SHP77 treated with DMSO at 0.1 percent for 48 hours (cell line): ENCODE measurements at places on chromosomes 7 and 10.

DNA sequence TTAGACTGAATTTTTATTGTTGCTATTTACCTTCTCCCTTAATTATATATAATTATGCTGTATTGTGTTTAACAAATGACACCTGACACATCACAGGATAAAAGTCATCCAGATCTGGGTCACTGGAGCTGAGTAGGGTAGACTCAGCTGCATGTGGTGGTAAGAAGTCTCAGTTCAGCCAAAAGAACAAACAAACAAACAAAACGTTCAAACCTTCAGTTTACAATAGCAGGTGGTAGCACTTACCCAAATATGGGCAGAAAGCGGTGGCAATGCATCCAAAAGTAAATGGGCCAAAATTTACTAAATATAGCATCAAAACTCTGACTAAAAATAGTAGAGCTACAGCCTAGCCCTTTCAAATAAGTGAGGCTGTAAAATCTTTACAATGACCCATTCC lies 42.2 kb downstream of the ZWINT start:
- DNase-seq = no peak

- no peak for DNase-seq
Measured at GRCh38 chr7:35604595-35604994, 90.3 kb downstream of the HERPUD2 start.

DNA sequence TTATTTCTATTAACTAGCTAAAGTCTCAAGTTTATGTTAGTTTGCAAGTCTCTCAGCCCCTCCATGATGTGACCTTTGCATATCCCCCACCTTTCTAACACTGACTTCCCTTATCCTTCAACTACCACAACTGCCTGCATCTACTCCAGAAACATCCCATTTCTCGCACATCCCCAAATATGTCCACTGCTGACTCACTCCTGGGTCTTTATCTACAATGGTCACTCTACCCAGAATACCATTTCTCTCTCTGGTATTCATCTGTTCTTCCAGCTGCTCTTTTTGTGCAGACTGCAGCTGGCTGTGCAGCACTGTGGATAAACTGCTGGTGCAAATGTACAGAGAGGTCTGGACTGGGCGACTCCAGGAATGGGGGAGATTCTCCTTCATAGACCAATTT lies 32.7 kb upstream of the PRSS1 start:
- no peak for DNase-seq

DNA sequence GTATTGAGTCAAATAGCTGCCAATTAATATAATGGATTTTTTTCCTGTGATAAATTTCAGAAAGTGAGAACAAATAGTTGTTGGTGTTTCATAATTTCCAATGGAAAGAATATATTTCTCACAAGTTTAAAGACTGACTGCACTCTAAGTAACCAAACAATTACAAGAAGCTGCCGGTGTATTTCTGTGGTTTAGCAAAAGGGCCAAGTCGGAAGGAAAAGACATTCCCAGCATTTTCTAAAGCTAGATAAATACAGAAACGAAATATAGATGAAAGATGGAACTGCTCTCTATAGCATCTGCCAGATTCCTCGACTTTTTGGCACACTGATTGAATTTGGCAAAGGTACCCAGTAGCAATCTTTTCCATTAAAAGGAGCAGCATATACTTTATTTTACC lies 92.7 kb upstream of the MKX start:
- DNase-seq = no peak

- no peak for DNase-seq
Measured at GRCh38 chr7:42099066-42099465, 137.9 kb downstream of the GLI3 start.
